Lung microvascular endothelial cell (primary cell): ENCODE measurements at places on chromosomes 2 and 18.

DNA sequence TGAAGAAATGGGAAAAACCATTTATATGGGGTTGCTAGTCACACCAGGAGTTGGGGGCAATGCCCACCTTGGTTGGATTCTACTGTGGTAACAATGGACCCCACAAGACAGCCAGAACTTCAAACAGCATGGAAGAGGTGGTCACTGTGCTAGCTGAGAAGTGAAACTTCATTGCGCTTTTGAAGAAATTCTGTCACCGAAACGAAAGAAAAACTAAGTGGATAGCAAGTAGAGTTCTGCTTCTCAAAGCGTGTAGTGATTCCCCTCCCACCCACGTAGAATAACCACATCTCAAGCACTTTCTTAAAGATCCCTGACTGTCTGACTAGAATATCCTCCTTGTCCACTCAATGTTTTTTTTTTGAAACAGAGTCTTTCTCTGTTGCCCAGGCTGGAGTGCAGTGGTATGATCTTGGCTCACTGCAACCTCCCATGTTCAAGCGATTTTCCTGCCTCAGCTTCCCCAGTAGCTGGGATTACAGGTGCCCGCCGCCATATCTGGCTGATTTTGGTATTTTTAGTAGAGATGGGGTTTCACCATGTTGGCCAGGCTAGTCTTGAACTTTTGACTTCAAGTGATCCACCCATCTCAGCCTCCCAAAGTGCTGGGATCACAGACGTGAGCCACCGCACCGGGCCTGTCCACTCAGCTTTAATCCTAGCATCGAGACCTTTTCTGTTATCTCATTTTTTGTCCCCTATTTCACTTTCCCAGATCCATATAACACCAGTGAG is 30.1 kb upstream of the CCL20 start:
- DNase-seq = no peak

GRCh38 chr2:68564426-68564825 is 79.0 kb upstream of the PROKR1 start:
- DNase-seq = no peak

DNA sequence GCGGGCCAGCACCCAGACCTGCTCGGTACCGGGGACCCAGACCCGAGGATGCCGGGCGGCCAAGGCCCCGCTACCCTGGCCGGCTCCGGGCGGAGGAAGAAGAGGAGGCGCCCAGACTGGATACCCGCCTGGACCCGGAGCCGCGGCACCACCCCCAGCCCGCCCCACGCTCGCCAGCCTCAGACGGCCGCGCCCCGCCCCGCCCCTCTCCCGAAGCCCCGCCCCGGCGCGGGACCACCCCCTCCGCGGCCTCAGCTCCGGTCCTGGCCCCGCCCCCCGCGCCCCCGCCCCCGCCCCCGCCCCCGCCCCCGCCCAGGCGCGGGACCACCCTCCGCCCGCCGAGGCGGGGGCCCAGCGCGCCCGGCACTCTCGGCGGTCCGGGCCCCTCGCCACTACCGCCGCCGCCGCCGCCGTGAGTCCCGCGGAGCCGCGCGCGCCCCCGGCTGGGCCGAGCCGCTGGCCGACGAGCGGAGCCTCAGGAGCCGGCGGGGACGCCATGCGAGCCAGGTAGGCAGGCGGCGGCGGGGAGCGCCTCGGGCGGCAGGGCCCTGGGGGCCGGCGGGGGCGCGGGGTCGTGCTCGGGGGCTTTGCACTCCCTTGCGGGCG is at the start of gene SH3BP4:
TSS of gene SH3BP4 (plus strand) at position 354 of the 606 bp plus-strand sequence. CDS start 82,986 bp downstream, outside the sequence.
- peak; percentile 84 for DNase-seq

DNA sequence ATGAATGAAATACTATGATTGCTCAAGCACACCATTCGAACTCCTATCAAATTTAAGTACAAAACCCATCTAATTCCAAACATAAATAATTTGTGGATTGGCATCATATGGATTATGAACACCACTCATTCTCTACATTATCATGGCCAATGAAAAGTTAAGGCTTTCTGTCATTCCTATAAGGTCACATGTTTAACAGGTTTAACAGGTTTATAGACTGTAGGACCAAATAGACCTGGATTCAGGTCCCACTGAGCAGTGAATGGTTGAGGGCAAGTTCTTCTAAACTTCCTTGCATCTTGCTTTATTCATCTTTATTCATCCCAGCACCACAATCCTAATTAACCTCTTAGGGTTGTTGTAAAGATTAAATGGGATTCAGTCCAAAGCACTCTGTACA is 33.4 kb downstream of the FBXO36 start:
- DNase-seq = no peak

- DNase-seq = peak; percentile 23
These were observed 49.0 kb upstream of the TFCP2L1 start for GRCh38 chr2:121333834-121334558.

- no peak for DNase-seq
These were observed 103.4 kb downstream of the MEIS1 start for GRCh38 chr2:66538291-66538690.

DNA sequence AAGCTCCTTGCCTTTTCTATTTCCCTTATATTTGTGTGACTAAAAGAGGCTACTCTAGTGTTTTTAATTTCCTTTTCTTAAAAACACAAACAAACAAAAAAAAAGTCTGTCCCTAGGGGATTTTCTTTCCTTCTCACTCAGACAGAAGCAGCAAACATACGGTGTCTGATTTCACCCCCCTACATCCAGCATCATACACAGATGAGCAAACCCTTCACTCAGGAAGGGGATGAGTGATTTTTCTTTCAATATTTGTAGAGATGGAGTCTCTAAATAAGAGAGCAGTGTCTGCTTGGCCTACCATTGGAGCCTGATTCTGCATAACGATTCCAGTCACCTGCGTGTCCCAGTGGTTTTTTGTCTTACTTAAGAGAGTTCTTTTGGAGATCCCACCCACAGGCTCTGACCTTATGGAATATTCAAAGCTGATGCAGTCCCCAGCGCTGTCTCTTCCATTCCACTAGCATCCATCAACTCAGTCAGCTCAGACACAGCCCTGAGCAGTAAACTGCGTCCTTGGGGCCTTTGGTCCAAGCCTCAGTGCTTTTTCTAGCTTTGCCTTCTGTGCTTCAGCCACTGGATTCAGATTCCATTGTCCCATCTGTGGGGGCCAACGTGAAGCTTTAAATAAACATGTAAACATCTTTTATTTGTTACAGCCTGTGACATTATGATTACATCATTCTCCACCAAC is 52.6 kb upstream of the TPO start:
- no peak for DNase-seq

GRCh38 chr18:9808295-9809241 is 77.2 kb upstream of the TXNDC2 start:
- DNase-seq = peak; percentile 49

- DNase-seq = no peak
These were observed 386.6 kb upstream of the KLHL29 start for GRCh38 chr2:22998359-22998758.

DNA sequence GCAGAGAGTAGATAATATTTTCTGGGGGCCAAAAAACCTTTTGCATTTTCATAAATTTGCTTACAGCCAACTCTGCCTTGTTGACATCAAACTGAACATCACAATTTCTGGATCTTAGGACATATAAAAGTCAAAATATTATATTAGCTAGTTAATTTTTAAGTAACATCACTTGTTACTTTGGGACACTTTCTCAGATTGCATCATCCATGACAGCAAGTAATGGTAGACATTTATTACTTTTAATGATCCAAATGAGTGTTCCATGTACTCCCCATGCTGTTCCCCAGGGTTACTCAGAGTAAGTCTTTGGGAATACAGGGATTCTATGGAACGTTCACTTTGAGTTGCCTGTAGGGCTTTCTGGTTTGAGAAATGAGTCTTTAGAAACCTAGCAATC is 39.1 kb upstream of the CWC22 start:
- DNase-seq = no peak

GRCh38 chr2:217027414-217027813 is 167.6 kb upstream of the TNP1 start:
- no peak for DNase-seq

- DNase-seq = peak; percentile 0
These were observed 142.7 kb upstream of the DOK6 start for GRCh38 chr18:69257861-69258458.

DNA sequence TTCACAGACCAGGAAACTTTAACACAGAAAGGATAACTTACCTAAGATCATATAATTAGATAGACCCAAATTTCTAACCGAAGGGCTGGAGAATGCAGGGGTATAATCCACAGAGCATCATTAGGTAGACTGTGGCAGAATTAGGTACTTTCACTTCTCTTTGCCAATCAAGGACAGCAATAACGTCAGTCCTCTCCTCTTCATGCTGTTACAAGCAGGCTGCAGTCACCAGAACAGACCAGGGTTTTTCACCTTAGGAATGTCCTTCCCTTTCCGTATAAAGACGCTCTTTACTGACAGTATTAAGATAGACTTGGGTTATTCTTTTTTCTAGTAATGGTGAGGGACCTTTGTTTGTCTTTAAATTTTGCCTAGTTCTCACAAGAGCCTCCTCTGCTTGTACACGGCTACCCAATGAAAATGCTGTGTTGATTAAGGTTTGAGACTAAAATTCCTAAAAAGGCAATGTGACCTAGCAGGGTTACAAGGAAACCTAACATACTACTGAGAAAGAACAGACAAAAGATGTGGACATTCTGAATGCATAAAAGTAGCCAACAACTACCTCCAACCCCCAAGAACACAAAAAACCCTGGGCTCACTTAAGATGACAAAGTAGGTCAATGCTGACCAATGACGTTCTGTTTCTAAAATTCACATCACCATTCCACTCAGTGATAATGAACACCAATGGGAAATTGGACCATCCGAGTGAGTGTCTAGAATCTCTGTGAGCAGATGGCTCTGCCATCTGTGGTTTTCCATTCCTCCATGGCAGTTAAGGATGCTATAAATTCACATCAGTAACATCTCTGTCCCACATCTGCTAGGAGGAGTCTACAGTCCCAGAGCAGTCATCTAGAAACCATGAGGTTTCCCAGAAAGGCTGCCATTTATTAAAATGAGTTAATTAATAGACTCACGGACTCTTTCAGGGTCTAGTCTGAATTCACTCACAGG is 2.1 kb downstream of the PDIA6 start:
- DNase-seq = peak; percentile 46
